H7 (cell line): ENCODE measurements at places on chromosomes 11 and 22. TPM values are rescaled to one million over a fixed set of nuclear protein-coding genes. Genes with fewer than 3 reads are reported as not detected.

The SPON1 gene
- total RNA-seq: 3.9 and 4.6 TPM in 2 replicates

DNA sequence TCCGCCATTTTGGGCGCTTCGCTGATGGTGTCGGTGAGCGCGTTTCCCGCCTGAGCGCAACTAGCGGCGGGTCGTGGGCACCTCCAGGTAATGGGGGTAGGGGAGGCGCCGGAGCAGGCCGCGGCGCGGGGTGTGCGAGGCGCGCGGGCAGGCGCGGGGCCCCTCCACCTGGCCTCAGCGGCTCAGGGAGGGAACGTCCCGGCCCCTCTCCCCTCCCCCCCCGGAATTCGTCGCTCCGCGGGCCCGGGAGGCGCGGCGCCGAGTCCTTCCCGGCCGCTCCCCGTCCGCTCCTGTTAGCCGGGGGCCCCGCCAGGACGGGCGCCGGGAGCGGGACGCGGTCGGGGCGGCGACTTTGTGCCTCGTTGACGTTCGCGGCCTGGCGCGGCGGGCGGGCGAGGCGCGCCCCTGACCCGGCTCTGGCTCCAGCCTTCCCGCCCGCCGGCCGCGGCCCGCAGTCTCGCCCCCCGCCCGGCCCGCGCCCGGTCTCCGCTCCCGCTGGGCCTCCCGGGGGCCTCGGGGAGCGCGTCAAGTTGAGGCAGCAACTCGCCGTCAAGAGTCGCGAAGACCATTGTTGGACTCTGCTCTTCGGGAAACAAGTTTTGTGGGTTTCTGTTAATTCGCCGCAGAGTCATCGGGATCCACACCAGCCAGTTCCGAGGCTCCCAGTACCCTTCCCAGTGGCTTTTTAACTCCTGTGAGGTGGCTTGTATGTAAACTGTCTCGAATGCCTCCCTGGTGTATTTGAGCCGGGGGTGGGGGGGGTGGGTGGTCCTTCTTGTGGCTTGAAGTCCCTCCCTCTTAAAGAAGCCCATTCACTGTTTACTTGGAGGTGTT, at the start of gene PPP6R3:
Gene PPP6R3 (plus strand): TSS at position 12 of the 834 bp plus-strand sequence. CDS start 76,913 bp downstream, outside the sequence.
- DNase-seq: peak; percentile 92

DNA sequence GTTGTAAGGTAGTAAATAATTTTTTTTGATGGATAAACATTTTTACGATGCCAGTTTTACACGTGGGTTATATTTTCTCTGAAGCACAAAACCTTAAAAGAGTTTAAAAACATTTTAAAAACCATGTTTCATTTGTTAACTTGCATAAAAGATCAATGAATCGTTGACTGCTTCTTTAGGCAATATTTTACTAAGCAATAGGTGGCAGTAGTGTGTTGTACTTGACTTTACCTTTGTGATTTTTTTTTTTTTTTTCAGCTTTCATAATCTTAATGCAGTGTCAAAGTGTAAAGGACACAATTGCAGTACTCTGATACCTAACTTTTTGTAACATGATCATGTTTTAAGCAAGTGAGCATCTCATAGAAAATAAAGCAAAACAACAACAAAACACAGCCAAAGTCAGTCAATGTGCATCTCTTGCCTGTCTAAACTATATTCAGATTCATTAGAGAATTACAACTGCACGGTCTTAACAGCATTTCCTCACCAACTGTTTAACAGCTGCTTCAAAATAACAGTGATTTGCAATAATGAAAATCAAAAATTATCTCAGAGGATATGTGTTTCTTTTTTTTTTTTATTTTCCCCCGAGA, 27.7 kb downstream of the DNAJC24 start:
- peak; percentile 9 for DNase-seq

The FGF3 gene
- total RNA-seq: 0.15 TPM in 1 of 2 replicates, not detected in the other

GRCh38 chr22:49869845-49870712, 16.4 kb downstream of the ZBED4 start:
- no peak for DNase-seq

The IL10RA gene
- total RNA-seq: not detected in 2 replicates

GRCh38 chr11:1162491-1163311, 4.9 kb downstream of the MUC5AC start:
- peak; percentile 60 for DNase-seq

The SLC37A2 gene
- 0.73 and 0.89 TPM in 2 replicates for total RNA-seq

- DNase-seq: peak; percentile 35
Observed at GRCh38 chr11:68961245-68961644, 19.5 kb downstream of the MRGPRD start.
